AG20443 (cell line): ENCODE measurements at places on chromosomes 12 and 14.

DNA sequence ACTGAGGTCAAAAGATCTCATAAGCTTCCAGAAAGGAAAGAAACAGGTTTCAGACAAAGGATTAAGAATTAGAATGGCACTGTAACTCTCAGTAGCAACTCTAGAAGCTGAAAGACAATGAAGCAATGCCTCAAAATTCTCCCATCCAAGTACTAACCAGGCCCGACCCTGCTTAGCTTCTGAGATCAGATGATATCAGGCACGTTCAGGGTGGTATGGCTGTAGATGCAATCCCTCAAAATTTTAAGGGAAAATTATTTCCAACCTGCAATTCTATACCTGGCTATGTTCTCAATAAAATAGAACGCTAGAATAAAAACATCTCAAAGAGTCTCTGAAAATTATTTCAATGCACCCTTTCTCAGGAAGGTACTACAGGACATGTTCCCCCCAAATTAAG lies 19.6 kb downstream of the NOXRED1 start:
- no peak for DNase-seq

DNA sequence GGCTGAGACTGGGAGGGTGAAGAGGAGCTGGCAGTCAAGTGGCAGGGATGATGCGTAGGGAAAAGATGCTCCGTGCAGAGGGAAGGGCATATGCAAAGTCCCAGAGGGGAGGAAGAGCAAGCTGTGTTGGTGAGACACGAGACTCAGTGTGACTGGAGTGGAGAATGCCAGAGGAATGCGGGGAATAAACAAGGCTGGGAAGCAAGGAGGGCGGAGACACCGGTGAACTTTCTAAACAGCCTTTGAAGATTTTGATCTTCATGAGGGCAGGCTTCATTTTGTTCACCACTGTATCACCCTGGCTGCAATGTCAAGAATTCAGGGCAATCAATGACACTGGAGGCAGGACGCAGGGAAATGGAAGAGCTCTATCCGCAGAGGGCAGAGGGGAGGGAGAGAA lies 535.8 kb downstream of the FUT8 start:
- no peak for DNase-seq

DNA sequence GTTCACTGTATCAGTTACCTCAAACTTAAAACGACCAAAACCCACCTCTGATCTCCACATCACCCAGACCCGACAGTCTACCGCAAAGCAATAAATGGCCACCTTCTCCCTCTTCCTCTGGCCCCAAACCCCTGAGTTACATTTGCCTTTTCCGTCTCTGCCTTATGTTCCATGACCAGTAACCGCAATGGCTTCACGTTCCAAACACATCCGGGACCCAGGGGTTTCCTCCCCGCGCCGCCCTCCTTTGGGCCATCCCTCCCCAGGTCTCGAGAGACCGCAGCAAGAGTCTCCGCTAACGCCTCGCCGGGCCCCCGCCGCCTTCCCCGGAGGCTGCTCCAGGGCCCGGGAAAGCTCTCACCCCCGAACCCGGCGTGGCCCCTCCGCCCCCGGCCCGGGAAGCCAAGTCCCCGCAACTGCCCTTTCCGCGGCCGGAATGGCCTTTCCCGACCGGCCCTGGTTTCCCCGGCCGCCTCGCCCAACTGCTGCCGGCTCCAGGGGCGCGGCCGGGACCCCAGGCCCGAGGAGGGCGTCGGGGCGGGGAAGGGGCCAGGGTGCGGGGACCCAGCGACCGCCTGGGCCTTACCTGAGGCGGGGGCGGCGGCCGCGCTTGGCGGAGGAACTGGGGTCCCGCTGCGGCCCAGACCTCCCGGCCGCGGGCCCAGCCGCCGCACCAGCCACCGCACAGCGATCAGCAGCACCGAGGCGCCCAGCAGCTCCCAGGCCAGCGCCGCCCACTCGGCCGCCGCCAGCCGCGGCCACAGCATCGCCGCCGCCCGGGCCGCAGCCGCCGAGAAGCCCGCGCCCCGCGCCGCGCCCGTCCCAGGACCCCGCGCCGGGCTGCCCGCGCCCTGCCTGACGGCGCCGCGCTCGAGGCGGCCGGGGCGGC lies at the start of gene ANKLE2:
ANKLE2 (minus strand) TSS at position 801 of the 889 bp plus-strand sequence; CDS start at position 767, 34 bp downstream.
- peak; percentile 89 for DNase-seq

DNA sequence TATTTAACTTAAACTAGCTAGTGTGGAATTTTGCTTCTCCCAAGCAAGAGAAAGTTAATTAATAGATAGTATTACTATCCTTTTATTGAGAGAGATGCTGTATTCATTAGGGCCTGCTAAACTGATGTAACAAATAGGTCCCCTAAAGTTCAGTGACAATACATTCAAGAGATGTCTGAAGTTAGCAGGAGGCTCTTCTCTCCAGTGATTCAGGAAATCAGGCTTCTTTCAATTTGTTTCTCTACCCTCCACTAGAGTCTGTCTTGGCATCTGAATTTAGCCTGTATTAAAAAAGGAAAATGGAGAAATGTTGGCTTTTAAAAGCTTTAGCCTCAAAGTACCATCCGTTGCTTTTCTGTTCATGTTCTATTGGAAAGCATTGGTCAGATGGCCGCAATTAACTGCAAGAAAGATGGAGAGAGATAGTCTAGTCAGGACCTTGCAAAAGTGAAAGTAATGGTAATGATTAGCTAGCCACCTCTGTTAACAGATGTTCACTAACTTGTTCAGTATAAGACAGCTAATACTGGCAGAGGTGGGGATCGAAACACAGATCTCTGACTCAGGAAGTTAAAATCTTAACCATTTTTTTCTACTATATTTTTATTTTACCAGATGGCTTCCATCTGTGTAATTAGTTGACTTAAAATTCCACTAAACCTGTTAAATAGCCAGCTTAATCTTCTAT lies 786.8 kb downstream of the TMTC2 start:
- DNase-seq, result no peak

- peak; percentile 9 for DNase-seq
These were observed 929 bp downstream of the CHD8 start for GRCh38 chr14:21454843-21455544.

GRCh38 chr12:81166790-81167189 lies 88.9 kb downstream of the ACSS3 start:
- no peak for DNase-seq

DNA sequence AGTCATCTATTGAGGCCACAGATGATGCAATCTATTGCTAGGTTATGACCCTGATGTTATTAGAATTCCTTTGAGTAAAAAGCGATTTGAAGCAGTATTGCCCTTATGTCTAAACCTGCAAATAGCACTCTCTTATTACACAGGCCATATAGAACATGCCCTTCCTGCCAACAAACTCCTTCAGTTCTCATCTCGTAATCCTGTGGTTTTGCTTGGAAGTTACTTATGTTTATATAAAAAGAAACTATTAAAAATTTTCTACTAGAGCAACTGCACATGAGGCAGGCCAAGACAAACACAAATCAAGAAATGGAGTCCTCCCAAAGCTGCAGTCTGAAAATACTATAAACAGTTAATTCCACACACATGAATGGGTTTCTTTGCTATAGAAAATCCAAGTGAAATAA lies 1200.2 kb downstream of the LRFN5 start:
- no peak for DNase-seq

- DNase-seq, result peak; percentile 33
These were observed 124.0 kb downstream of the DYRK2 start for GRCh38 chr12:67772267-67773169.

DNA sequence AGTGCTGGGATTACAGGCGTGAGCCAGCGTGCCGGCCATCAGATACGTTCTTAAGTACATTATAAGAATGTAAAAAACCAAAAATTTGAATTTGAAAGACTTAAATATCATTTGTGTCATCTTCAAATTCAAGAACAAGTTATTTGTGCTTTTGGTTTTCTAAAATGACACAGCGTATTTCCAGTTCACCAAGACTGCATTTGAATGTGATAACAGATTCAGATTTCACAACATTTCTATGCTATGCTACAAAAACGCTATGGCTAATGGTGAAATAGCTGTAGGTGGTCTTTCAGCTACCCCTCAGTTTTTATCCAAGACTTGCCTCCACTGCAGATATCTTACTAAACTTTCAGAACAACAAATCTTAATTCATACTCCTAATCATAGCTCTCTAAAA lies 46.7 kb downstream of the APPL2 start:
- DNase-seq, result no peak

DNA sequence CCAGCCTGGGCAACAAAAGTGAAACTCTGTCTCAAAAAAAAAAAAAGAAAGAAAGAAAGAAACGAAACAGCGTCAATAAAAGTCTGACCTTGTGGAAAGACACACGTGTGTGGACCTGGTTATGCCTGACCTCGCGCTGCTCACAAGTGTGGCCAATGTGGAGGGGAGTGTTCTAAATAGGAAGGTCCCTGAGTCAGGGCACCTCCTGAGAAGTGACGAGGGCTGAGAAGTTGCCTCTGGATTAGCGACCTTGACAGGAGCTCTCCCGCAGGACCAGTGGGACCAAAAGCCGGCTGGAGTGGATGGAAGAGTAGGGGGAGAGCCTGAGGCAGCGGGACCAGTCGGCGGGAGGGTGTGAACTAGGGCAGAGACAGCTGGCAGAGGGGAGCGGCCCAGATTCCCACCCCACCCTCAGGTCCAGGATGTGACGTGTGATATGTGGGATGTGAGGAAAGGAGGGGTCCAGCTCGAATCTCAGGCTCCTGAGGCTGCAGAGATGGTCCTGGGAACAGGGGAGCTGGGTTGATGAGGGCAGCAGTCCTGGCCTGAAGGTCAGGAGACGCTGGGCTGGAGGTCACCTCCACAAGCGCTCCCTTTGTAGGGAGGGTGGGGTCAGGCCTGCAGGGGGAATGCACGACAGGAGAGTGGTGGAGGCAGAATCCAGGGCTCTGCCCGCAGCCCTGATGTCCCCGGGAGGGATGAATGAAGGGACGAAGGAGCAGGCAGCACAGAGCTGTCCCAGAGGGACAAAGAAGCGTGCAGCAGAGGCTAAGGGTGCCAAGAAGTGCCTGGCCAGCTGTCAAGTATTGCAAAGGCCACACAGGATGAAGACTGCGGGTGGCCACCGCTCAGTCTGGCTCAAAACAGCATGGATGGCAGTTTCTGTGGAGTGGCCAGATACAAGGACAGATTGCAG lies 24.8 kb upstream of the GPR68 start:
- peak; percentile 58 for DNase-seq

- DNase-seq, result no peak
These were observed 47.9 kb downstream of the VCPKMT start for GRCh38 chr14:50068496-50068895.

DNA sequence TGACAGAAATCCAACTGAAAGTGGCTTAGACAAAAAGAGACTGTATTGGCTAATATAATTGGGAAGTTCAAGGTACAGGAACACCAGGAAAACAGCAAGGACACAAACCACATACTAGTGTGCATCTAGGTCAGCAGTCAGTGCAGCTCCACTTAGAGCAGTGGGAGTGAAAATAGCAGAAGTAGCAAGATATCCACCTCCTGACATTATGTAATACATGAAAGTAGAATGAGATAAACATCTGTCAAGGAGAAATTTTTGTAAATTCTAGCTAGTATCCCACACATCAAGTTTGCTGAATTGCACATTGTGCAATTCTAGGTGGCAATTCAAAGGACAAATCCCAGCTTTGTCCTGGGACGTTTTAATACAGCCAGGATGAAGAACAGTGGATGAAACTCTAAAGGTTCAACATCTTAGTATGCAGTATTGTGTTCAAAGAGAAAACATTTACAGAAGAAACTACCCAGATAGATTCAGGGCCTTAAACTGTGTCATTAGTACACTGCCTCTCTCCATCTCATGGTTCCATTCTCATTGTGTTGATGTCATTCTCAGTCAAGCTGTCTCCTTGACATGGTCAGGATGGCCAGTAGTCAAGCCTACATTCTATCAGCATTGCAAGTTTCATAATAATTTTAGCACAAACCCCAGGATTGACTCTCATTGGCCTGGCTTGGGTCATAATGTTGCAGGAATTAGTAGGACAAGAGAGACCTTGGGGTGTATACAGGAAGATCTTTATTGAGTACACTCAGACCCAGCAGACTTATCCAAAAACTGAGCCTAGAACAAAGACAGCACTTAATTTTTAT lies 56.8 kb downstream of the SDR9C7 start:
- DNase-seq, result no peak

GRCh38 chr12:131133015-131133905 lies 179.6 kb downstream of the ADGRD1 start:
- no peak for DNase-seq

- DNase-seq, result no peak
These were observed 149.2 kb upstream of the SYT10 start for GRCh38 chr12:33588725-33589405.

DNA sequence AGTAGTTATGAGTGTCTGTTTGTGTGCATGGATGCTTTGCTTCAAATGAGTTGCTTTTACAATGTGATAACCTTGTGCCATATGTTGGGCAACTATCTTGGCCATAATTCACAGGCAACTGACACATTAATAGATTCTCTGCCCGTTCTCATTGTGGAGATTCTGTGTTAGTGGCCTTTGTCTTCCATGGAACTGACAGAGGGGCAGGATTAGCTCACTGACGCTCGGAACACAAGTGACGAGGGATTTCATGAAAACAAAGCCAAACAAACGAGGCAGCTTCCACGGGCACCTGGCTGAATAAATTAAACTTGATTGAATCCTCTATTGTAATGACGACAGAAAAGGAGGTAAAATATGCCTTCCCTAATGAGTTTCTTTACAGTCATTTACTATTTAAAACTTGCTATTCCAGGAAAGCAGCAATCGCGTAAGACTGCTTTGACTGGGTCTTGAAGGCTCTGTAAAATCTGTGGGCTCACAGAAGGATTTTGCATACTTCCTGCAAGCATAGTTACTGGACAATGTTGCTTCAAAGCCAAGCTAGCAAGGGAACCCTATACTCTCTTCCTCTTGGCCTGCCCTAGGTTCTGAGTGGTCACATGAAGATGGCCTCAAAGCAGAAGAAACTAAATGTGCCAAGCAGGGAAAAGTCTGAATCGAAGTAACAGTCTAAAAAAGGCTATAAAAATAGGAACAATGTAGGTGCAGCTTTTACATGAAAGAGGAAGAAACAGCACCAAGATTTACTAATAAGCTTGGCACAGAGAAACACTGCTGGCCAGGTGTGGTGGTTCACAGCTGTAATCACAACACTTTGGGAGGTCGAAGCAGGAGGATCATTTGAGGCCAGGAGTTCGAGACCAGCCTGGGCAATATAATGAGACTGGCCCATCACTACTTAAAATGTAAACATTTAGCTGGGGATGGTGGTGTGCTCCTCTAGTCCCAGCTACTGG lies 28.1 kb upstream of the SINHCAF start:
- DNase-seq, result no peak

DNA sequence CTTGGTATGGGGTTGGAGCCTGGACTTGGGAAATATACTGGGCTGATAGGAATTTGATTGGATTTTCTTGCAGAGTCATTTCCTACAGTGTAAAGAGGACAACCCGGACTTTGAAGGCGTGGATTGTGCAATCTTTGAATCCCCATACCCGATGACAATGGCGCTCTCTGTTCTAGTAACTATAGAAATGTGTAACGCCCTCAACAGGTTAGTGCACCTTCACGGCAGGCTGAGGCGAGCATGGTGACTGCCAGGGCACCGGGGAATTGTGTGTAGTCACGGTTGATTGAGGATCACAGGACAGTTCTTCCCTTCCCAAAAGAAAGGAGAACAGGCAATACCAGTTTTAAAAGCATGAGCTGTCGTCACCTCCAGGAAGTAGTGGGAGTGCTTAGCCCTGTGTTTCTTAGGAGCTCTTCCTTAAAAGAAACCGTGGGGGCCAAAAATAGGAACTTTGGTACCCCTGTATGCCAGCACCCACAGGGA lies 58.3 kb downstream of the ANAPC7 start:
- no peak for DNase-seq
